ENCODE measurements at places on chromosomes 3 and 15.

DNA sequence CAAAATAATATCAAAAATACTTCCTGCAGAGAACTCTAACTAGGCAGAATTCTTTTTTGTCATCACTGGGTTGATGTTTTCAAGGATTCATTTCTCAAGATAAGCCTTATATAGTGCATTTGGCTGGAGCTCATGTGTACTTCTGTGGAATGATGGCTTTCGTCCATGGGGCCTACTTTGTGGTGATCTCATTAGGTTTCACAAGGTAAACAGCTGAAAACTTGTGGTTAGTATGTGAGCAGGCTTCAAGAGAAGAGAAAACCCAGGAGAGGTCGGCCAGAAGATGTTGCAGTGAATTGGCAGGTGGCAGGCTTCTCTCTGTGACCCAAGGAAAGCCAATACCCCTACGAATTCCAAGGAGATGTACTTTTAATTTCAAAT, 121.4 kb upstream of the PHLDB2 start:
- peak; percentile 89 for DNase-seq

- peak; percentile 51 for DNase-seq
Observed at GRCh38 chr3:58434990-58435389, 1.4 kb upstream of the PDHB start.

- no peak for DNase-seq
Observed at GRCh38 chr3:43733459-43734384, 43.0 kb downstream of the ABHD5 start.

GRCh38 chr15:101374326-101374725, 79.3 kb upstream of the SNRPA1 start:
- DNase-seq: no peak

- no peak for DNase-seq
Observed at GRCh38 chr3:119697394-119697793, 5.4 kb upstream of the CFAP91 start.

- DNase-seq: peak; percentile 67
Observed at GRCh38 chr3:64530434-64531049, 157.3 kb downstream of the ADAMTS9 start.

- DNase-seq: no peak
Observed at GRCh38 chr15:69748131-69748530, 295.5 kb downstream of the RPLP1 start.

- DNase-seq: no peak
Observed at GRCh38 chr3:17047894-17048293, 163.1 kb downstream of the PLCL2 start.

DNA sequence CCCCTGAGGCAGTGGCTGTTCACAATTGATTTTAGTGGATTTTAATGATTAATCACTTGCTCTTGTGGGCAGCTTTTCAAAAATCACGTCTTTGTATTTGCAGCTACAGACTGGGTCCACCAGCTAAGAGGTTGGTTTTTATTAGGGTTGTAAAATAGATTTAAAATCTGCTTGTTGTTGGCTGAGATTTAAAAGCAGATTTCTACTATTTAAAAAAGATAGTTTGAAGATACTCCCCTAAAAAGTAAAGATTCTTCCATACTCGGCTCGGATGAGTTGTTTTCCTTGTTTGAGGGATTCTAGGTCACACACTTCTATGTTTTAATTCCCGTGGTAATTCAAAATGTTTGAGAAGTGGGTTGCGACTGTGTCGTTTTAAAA, 1.7 kb downstream of the KLHL24 start:
- no peak for DNase-seq

DNA sequence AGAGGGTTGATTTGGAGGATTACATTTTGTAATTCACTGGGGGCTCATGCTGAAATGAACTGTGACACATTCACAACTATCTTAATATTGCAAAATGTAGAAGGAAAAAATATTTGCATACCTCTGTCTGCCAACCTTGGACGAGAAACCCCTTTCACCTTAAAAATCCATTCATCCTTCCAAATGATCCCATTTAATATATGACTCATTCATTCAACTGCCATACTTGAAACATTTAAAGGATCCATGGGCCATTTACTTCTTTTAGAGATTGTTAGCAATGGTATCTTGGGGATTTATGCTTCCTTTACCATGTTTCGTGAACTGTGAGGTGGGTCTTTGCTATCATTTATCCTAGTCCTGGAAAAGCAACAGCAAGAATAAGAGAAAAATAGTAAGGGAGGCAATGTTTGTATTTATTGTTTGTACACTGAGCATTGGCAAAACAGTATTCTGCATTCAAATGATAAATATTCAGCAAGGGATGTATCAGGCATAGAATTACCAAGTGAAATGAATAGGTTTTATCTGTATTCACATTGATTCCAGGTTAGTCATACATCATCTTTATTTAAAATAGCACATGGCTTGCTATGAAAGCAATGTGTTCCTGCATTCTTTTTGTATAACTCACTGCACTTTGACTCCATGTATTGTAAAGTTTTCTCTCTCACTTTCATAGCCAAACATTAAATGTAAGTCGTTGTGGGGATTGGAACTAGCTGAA, 378.1 kb downstream of the NSUN3 start:
- DNase-seq: peak; percentile 51

DNA sequence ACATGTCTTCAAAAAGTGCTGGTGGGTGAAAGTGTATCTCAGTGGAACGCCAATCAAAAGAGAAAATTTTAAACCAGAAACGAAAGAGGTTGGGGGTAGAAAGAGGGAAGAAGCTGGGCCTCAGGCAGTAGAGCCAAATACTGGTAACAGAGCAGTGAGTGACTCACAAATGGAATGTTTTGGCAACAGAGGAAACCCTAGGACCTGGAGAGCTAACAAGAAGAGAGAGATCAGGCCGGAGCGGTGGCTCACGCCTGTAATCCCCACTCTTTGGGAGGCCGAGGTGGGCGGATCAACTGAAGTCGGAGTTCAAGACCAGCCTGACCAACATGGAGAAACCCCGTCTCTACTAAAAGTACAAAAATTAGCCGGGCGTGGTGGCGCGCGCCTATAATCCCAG, 450.8 kb upstream of the NAALADL2 start:
- DNase-seq: peak; percentile 14

- no peak for DNase-seq
Observed at GRCh38 chr15:48796930-48797329, 13.9 kb downstream of the CEP152 start.

Measured in MCF 10A (cell line).